DMS153 (cell line): ENCODE measurements at places on chromosomes 4 and X.

- peak; percentile 66 for DNase-seq
Measured at GRCh38 chrX:120755066-120755846, 120.4 kb downstream of the CT47B1 start.

DNA sequence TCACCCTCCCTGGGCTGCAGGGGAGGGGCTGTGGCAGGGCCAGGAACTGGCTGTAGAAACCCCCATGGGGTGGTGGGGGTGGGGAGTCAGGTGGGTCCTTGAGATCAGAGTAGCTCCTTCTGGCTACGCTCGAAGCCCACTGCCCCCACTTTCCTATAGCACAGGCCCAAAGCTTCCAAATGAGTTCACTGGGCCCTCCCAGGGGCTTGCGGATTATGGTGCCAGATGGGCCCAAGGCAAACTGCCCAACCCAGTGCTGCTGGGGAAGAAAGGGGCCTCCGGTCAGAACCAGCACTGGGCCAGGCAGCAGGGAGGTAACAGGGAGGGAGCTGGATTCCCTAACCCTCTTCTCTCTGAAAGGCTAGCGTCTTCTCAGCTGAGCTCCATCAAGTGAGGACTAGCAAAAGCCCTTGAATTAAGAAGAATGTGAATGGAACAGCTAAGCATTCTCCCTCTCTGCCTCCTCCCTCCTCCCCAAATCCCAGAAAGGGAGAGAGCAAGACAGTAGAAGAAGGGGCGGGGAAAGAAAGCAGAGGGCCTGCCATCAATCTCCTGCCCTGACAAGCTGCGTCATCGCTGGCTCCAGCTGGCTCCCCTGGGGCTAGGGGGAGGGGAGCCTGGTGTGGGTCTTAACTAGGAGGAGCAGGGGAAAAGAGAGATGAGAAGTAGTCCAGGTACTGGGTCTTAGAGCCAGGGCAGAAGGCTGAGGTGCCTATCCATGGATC is 34.7 kb downstream of the FRMPD3 start:
- DNase-seq, result no peak

DNA sequence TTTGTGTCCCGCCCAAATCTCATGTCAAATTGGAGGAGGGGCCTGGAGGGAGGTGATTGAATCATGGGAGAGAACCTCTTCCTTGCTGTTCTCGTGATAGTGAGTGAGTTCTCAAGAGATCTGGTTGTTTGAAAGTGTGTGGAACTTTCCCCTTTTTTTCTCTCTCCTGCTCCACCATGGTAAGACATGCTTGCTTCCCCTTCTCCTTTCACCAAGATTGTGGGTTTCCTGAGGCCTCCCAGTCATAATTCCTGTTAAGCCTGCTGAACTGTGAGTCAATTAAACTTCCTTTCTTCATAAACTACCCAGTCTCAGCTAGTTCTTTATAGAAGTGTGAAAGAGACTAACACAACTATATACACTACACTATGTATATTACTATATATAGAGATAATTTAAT is 697.8 kb upstream of the HS3ST1 start:
- no peak for DNase-seq

DNA sequence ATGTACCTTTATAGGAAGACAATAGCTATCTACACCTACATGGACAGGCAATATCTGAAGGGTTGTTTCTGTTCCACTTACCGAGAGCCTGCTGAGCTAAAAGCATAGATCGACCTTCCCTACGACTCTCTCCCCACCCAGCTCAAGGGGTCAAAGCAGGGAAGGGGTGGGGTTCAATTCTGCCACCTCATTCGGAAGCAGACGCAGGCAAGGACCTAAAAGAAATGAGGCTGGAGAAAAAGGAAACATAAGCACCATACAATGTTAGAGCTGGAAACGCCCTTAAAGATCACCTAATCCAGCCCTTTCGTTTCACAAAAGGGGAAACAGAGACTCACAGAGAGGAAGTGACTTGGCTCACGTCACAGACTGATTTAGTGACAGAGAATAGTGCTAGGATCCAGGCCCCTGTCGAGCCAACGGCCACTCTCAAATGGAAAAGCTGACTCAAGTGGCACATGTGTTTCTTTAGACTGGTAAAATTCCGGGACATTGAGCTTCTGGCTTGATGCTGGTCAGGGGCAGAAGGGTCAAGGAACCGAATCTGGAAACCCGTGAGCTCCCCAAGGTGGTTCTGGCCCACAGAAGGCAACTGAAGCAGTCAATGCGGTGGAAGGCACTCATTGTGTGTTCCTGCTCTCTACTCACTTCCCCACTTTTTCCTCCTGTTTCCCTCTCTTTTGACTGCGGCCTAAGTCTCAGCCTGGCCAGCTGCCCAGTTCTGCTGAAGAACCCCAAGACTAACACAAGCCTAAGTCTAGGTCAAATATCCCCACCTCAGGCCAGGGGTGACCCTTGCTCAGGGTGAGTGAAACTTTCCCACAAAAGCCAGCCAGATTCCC is 7.5 kb downstream of the SEPTIN6 start:
- no peak for DNase-seq

DNA sequence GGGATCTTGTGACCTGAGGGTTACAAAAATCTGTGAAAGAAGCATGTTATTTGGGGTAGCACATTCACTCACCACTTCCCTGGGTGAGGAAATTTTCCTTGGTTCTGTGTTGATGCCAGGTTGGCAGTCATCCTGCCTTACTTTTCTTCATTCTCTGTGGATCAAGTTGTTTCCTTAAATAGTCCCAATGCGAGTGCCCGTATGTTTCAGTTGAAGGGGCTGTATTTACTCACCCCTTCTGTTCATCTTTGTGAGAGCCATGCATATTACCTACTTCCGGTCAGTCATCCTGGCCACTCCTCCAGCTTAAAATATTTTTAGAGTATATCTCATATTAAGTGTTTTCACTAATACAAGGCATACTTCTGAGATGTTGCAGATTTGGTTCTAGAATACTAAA is 2.6 kb upstream of the UGT2B7 start:
- DNase-seq, result no peak

DNA sequence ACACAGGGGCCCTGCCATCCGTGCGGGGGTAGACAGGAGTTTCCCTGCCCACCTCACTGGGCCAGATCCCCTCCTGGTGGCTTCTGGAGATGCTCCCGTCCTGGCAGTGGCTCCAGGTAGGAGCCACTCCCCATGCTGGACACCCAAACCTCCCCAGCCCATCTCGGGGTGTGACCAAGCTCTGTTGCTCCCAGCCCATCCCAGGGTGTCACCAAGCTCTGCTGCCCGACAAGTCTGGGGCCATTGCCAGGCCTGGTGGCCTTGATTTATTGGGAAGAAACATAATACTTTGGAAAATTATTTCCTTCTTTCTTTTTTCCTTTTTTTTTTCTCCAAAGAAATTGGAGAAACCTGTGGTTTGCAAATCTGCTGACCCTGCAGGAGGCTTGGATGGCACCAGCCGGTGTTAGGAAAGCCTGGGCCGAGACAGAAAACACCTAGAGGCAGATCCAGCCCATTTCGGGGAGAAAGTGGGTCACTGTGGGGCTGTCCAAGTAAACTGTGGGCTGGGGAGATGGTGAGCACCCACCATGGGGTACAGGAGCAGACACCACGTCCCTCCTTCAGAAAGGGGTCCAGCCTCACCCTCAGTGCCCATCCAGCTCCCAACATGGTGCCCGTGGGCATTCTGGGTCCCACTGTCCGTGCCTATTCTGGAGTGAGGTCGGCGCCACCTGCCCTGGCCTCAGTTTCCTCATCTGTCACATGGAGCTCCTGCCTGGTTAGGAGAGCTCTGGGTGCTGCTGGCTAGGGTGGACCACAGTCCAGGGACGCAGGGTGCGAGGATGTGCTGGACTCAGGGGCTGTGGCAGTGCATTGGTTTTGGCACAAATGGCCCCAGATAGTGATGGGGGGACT is 59.4 kb upstream of the ADRA2C start:
- DNase-seq, result no peak

GRCh38 chr4:26030780-26031179 is 116.8 kb downstream of the SMIM20 start:
- DNase-seq, result no peak

DNA sequence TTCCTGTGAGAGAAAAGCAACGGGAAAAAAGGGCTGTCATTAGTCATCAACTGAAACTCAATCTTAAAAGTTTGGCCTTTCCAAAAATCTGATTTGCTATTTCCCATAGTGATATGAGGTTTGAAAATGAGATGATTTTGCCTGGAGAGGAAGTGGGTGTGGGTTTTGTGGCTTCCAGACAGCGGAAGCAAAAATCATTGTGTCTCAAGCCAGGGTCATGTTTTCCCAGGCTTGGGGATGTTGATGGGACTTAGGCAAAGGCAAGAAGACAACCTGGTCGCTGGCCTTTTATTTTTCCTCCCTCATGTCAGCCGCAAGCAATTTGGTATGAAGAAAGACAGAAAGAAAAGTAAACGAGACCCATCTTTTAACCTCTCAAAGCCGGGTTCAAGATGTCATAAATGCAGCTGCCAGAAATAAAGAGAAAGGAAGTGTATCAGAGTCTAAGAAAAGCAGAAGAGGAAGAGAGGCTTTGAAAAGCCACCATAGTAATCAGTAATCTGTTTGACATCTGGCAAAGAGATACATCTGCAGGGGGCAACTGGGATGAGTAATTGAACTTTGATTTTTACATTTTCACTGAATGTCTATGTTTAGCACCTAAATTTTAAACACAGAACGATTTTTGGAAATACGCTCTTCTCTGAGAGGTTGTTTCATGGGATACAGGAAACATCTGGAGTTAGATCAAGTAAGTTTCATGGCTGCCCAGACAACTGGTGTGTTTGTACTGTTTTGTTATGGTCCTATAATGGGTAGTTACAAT is 521.6 kb upstream of the SLIT2 start:
- DNase-seq, result no peak

DNA sequence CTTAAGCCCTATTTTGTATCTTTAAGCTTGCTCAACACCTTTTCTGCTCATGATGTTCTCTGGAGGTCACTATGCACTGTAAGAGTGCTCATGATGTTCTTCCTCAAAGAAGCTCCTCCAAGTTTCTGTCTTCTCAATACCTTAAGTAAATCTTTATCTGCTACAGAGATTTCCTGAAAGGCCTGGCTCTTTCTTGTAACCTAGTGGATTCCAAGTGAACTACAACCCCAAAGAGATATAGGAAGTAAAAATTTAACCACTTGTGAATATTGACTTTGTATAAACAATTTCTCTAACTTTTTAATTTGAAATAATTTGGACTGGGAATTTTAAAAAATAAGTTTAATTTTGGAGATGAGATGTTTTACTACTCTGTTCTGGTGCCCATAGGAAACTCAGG is 39.3 kb upstream of the XK start:
- no peak for DNase-seq

GRCh38 chrX:40307871-40308270 is 210.1 kb upstream of the BCOR start:
- DNase-seq, result no peak

- DNase-seq, result no peak
Measured at GRCh38 chr4:34861666-34862065, 1382.6 kb downstream of the ARAP2 start.

GRCh38 chrX:131958724-131959123 is 64.4 kb upstream of the STK26 start:
- no peak for DNase-seq

- DNase-seq, result no peak
Measured at GRCh38 chr4:111991797-111992196, 153.5 kb upstream of the FAM241A start.

DNA sequence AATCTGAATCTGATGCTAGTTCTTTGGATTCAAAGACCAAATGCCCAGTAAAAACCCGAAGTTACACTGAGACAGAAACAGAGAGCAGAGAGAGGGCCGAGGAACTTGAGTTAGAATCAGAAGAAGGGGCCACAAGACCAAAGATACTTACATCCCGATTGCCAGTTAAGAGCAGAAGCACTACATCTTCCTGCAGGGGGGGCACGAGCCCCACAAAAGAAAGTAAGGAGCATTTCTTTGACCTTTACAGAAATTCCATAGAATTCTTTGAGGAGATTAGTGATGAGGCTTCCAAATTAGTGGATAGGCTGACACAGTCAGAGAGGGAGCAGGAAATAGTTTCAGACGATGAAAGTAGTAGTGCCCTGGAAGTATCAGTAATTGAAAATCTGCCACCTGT is 309.3 kb downstream of the ANK2 start:
- DNase-seq, result no peak

GRCh38 chrX:54817220-54817820 is 9.8 kb downstream of the MAGED2 start:
- DNase-seq, result no peak

DNA sequence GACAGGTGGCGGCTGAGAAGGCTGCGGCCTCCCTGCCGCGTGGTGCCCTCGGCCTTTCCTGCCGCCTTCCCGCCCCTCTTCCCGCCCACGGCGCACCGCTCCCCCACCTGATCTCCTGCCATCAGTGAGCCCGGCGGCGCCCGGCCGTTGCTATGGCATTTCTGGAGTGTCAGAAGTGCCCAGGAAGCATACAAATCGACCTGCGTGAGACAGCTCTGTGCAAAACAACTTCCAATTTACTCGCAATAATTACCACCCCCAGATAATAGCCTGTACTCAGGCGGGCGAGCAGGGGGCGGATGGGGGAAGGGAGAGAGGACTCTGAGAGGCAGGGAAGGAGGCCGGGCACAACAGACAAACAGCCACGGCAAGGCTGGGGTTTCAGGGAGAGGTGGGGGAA is 16.6 kb upstream of the ERCC6L start:
- DNase-seq, result peak; percentile 68

- no peak for DNase-seq
Measured at GRCh38 chr4:109079731-109080130, 222.7 kb downstream of the COL25A1 start.

- no peak for DNase-seq
Measured at GRCh38 chr4:168717847-168718246, 221.0 kb downstream of the PALLD start.

- DNase-seq, result peak; percentile 78
Measured at GRCh38 chrX:25344161-25344936, 328.6 kb upstream of the ARX start.

DNA sequence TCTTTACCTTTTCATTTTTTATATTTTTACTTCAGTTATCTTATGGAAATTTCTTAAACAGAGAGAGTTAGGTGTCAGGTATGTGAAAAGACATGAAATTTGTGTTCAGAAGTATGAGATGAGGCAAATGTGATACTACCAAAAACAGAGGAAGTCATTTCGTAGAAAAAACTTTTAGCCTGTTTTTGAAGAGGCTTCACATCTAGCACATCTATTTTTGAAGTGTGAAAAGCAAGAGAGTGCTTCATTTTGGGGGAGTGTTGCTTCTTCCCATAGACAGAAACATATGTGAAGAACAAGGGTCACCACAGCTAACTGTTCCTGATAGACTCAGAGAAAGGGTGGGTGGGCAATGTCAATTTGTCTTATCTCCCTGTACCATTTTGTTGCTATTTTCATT is 125.3 kb downstream of the TET2 start:
- no peak for DNase-seq

GRCh38 chr4:98827661-98828060 is 101.3 kb downstream of the EIF4E start:
- DNase-seq, result no peak

DNA sequence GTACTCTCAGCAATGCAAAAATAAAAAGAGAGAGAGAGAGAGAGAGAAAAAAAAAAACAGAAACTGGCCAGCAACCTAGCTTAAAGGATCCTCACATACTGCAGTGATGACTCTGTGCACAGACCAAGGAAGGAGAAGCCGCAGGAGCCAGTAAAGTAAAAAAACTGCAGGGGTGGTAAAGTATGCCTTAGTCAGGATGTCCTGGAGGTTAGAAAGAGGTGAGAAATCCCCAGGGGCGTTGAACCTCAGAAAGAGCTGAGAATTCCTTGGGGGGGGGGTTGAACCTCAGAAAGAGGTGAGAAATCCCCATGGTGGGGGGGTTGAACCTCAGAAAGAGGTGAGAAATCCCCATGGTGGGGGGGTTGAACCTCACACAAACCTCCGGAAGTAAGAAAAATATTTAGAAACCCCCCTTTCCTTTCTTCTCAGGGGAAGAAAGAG is 48.0 kb downstream of the MAGEA9 start:
- DNase-seq, result no peak

- DNase-seq, result no peak
Measured at GRCh38 chrX:147900349-147900748, 11.4 kb upstream of the FMR1 start.
